Brain microvascular endothelial cell (primary cell): ENCODE measurements at places on chromosomes 1 and 21.

DNA sequence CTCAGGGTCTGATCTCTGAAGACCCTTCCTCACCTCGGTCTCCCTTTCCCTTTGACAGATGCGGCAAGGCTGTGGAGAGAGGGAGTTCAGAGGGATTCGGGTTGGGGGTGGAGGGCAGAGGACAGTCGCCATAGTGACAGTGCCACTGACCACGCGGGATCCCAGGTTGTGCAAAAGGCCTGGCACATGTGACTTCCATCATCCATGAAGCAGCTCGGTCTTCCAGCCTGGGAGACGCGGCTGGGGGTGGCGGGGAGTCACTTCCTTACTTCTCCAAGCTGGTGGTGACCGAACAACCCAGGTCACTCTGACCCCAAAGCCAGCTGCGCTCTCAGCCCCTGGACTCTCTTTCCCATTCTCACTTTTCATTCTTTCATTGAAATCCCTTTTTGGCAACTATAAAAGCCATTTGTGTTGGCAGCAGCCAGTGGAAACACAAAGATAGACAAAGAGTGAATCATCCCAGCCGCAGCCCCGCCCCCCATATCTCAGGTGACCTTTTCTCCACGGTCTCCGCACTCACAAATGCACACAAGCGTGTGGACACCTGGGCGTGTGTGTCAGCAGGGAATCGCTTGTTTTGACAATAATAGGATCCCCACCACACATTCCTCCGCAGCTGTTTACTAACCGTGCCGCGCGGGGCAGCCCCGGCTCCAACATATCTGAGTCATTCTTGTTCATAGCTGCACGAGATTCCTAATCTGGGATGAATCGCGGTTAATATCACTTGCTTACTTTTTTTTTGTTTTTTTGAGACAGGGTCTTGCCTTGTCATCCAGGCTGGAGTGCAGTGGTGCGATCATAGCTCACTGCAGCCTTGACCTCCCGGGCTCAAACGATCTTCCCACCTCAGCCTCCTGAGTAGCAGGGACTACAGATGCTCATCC lies 68.3 kb downstream of the DHRS3 start:
- peak; percentile 99 for DNase-seq

GRCh38 chr1:8170059-8170835 lies 144.1 kb upstream of the ERRFI1 start:
- DNase-seq = no peak

DNA sequence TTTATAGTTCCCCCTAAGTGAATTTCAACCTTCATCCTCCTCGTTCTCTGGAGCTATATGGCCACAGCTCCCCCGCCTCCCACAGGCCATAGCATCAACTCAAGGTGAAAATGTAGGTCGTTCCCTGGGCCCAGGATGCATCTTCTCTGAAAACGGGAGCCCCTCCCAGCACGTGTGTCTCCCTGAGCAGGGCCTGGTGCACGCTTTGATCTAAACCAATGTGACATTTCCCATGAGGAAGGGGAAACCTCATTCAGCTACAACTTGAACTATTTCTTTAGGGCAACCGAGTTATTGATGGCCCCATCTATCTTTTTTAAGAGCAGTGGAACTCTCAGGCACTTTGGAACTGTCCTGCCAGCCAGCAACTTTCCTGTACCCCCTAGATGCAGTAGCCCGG lies 57.8 kb upstream of the BACE2 start:
- DNase-seq = no peak

- no peak for DNase-seq
These were observed 257.7 kb downstream of the ATG4C start for GRCh38 chr1:63041660-63042059.

- DNase-seq = peak; percentile 18
These were observed 6.3 kb upstream of the KYAT3 start for GRCh38 chr1:88998716-88999115.

DNA sequence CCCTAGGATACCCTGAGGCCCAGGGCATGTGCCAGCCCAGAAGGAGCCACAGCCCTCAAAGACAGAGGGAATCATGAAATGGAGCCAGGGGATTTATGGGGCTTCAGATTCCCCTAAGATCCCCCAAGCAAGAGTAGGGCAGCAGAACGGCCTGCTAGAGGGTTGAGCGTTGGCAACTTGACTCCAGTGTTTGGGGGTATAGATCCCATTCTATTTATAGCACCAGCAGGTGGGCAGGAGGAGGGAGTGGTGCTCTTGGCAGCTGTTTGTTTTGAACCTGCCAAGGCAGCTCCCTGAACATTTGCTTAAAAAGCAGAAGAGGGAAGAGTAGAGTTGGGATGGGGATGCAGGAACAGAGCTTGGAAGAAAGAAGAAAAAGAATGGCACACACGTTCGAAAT lies 33.7 kb downstream of the GLUL start:
- DNase-seq = no peak
